ENCODE measurements at places on chromosomes 5 and 9. TPM values are rescaled to one million over a fixed set of nuclear protein-coding genes. Genes with fewer than 3 reads are reported as not detected.

The SEPTIN8 gene
- total RNA-seq, result 40.0 TPM

The KCTD16 gene
- 0.33 TPM for total RNA-seq

The GLT6D1 gene
- total RNA-seq, result not detected

The NR6A1 gene
- total RNA-seq, result 3.9 TPM

The IFNK gene
- not detected for total RNA-seq

Measured in breast epithelium (tissue), 4 donors.